ENCODE measurements at places on chromosomes 1 and 21.

- no peak for DNase-seq
These were observed 26.8 kb downstream of the PTTG1IP start for GRCh38 chr21:44846485-44847260.

- DNase-seq = no peak
These were observed 45.4 kb downstream of the ADSS2 start for GRCh38 chr1:244406337-244406736.

DNA sequence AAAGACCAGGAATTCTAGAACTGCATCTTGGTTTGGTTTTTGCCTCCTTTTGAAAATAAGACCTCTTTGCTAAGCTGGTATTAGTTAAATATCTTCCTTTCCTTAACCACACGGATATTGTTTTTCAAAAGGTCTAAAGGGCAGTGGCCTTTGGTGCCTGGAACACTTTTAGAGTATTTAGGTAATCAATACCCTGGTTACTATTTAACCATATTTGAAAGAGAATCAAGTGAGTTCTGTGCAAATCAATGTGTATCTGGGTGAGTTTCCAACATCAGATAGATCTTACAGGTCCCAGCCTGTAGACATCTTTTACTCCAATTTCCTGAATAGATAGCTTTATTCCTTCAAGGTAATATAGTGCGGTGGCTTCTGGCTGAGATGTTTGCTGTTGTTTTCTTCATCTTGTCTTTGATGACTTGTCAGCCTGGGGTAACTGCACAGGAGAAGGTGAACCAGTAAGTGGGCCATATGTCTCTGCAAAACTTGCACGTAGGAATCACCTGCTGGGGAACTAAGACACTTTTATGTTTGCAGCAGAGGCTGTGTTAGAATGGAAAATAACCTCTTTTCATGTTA is at the start of gene C8A:
TSS of gene C8A (plus strand) at position 277 of the 579 bp plus-strand sequence. CDS start at position 382, 105 bp downstream.
- DNase-seq = no peak

GRCh38 chr1:217846733-217847132 is 215.6 kb downstream of the SPATA17 start:
- no peak for DNase-seq

All from CD8-positive, alpha-beta memory T cell (primary cell).